Cerebellar nuclear complex (tissue), 1 donor: ENCODE measurements at places on chromosomes 16 and 17.

- no peak for DNase-seq
Observed at GRCh38 chr16:74698222-74698621, 2.4 kb downstream of the MLKL start.

DNA sequence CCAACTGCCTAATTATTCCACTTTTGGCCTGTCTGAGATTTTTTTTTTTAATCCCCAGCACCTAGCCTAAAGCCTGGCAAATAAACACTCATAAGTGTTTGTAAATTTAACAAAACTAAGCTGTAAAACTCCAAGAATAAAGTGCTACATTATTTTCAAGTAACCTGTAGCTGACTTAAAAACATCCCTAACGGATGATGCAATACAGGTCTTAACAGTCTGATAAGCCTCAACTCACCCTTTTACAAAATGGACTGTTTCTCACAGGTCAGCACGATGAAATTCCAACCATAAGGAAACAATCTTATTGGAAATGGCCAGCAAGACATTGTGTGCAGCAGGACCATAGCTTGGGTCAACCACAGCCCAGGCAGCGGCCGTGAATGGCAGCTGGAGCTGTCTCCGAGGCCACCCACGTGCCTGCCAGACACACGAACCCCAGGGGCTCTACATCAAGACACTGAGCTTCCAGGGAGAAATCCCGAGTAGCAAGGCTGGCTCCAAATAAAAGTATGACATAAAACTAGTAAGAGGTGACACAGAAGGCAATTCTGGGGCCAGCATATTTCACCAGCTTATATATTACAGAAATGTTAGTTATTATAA, 58.9 kb downstream of the NDEL1 start:
- no peak for DNase-seq

DNA sequence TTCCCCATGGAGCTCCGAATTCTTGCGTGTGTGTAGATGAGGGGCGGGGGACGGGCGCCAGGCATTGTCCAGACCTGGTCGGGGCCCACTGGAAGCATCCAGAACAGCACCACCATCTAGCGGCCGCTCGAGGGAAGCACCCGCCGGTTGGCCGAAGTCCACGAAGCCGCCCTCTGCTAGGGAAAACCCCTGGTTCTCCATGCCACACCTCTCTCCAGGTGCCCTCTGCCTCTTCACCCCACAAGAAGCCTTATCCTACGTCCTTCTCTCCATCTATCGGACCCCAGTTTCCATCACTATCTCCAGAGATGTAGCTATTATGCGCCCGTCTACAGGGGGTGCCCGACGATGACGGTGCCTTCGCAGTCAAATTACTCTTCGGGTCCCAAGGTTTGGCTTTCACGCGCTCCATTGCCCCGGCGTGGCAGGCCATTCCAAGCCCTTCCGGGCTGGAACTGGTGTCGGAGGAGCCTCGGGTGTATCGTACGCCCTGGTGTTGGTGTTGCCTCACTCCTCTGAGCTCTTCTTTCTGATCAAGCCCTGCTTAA, 617 bp upstream of the SENP3 start:
- DNase-seq, result no peak

GRCh38 chr17:58323366-58324055, 5.1 kb downstream of the TSPOAP1 start:
- no peak for DNase-seq
